ENCODE measurements at places on chromosomes 6 and 20. TPM values are rescaled to one million over a fixed set of nuclear protein-coding genes. Genes with fewer than 3 reads are reported as not detected.

DNA sequence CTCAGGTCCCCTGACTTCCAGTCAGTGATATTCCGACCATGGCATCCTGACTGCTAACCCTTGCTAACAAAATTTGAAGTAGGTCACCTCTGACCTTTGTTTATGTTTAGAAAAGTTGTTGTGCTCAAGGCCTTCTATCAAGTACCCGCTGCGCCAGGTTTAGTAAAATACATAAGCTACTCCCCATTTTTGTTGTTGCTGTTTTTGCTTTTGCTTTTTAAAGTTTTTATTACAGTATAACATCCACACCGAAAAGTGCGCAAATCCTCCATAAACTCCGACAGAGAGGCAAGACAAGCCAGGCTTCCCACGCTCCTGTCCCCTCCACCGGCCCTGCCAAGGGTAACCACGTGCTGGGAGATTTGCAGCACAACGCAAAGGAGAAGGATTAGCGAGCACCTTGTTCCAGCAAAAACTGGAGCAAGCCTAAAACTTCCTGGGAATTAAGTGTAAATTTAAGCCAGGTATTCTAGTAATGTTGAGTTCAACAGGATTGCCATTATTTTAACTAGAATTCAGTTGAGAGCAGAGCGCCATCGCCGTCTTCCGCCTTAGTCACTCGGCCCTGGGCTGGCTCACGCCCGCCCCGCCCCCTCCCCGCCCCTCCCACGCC is 17.8 kb upstream of the HMGN4 start:
- no peaks in the 10 kb centered on the region for H3K27me3 ChIP-seq
- H3K4me1 ChIP-seq, result no peaks in the 10 kb centered on the region
- H3K27ac ChIP-seq, result peak overlapping the region; percentile 82
- DNase-seq, result no peak
- no peaks in the 10 kb centered on the region for H3K36me3 ChIP-seq

DNA sequence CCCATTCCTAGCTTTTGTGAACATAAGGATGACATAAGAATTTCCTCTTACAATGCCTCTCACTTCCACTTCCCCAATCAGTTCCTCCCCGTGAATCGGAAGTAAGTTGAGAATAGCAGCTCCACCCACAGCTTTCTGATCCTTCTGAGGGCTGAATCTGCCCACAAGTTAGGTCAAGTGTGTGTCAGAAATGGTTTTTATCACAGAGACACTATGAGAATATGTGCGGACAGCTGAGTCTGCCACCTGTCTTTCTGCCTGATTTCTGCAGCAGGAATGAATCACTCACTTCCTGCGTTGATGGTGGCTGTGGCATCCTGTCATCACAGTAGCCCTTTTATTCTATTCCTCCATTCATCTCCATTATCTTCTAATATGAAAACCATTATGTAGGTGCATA is 70.2 kb downstream of the RIN2 start:
- DNase-seq, result no peak
- H3K4me3 ChIP-seq, result no peak overlapping the region
- H3K27ac ChIP-seq, result no peak overlapping the region
- no peaks in the 10 kb centered on the region for H3K27me3 ChIP-seq
- H3K4me1 ChIP-seq, result no peaks in the 10 kb centered on the region

GRCh38 chr6:105929626-105930025 is 156.5 kb upstream of the PRDM1 start:
- no peaks in the 10 kb centered on the region for H3K36me3 ChIP-seq
- no peak for DNase-seq
- H3K27ac ChIP-seq, result no peak overlapping the region

GRCh38 chr6:75337835-75338580 is 53.4 kb upstream of the TMEM30A start:
- no peaks in the 10 kb centered on the region for H3K27me3 ChIP-seq
- no peak overlapping the region for H3K27ac ChIP-seq
- no peak for DNase-seq
- no peaks in the 10 kb centered on the region for H3K4me1 ChIP-seq
- H3K36me3 ChIP-seq, result no peaks in the 10 kb centered on the region

- H3K4me1 ChIP-seq, result peaks cover 2% of the 10 kb centered on the region
- peak overlapping the region; percentile 77 for H3K4me3 ChIP-seq
- peaks cover 37% of the 10 kb centered on the region for H3K36me3 ChIP-seq
- no peak overlapping the region for H3K27ac ChIP-seq
- H3K27me3 ChIP-seq, result no peaks in the 10 kb centered on the region
- no peak for DNase-seq
These were observed 1.1 kb downstream of the CTSA start for GRCh38 chr20:45892049-45892825.

DNA sequence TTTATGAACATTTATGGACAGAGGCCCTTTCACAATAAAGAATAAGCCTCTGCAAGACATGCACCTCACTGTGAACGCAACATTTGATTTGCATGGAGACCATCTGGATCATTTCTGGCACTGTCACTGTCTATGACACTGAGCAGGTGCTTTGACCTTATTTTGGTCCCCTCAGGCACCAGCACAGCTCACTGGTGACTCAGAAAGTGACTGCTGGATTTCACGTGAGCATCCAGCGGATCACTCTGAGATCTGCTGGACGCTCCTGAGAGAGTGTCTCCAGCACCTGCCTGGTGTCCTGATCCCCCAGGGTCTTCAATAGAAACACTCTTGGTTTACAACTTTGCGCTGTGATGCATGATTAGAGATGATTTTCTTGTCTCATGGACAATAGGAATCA is 375.7 kb downstream of the TENT5A start:
- H3K4me3 ChIP-seq, result no peak overlapping the region
- no peak overlapping the region for H3K27ac ChIP-seq
- H3K36me3 ChIP-seq, result no peaks in the 10 kb centered on the region
- no peak for DNase-seq
- H3K27me3 ChIP-seq, result no peaks in the 10 kb centered on the region

SLC2A10 gene
- 79.7 TPM for total RNA-seq

MSH5 gene
- 5.9 TPM for total RNA-seq

EYA4 gene
- not detected for total RNA-seq

DNA sequence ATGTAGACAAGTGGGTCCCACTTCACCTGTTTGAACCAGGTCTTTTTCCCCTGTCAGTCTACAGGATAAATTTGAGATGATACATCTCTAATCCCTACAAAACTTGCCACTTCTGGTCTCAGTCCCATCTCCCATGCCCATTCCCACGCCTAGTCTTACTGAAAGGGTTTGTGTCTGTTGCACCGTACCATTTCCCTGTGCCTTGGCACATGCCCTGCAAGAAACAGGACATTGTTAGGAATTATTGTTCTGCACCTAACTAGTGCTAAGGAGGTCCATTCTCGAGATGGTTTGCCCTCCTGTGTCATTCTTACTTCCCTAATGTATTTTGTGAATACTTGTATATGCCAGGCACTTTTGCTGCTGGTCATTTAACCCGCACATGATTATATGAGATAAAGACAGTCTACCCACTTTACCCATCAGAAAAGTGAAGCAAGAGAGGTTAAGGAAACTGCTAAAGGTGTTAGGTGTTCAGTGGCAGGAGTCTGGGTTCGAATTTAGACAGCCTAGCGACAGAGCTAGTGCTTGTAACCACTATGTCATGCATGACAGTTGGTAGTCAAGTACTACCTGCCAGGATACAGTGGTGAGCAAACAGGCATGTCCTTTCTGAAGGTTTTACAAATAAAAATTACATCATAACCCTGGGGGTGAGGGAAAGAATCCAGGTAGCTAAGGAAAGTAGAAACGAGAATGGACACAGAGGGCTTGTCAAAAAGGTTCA is 12.7 kb downstream of the FAM217A start:
- H3K4me3 ChIP-seq, result no peak overlapping the region
- DNase-seq, result no peak

DNA sequence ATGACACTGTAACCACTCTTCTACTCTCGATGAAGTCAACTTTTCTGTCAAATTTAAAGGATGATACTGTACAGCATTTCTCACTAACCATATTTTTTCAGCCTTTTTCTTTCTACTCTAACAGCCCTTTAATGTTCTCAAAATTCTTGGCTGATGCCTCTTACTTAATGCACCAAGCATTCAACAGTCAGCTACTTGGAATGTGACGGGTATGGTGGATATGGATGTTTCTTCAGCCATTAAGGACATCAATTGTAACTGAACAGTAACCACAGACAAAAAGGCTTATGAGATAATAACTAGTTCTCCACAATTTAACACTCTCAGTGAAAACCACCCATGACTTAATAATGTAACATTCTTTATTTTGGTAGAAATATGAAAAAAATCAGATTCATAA is 467.2 kb upstream of the ZNF337 start:
- no peak for DNase-seq
- no peak overlapping the region for H3K27ac ChIP-seq
- H3K27me3 ChIP-seq, result no peaks in the 10 kb centered on the region
- no peaks in the 10 kb centered on the region for H3K36me3 ChIP-seq
- no peaks in the 10 kb centered on the region for H3K4me1 ChIP-seq
- H3K4me3 ChIP-seq, result no peak overlapping the region

SLC22A7 gene
- 495 TPM for total RNA-seq

DNA sequence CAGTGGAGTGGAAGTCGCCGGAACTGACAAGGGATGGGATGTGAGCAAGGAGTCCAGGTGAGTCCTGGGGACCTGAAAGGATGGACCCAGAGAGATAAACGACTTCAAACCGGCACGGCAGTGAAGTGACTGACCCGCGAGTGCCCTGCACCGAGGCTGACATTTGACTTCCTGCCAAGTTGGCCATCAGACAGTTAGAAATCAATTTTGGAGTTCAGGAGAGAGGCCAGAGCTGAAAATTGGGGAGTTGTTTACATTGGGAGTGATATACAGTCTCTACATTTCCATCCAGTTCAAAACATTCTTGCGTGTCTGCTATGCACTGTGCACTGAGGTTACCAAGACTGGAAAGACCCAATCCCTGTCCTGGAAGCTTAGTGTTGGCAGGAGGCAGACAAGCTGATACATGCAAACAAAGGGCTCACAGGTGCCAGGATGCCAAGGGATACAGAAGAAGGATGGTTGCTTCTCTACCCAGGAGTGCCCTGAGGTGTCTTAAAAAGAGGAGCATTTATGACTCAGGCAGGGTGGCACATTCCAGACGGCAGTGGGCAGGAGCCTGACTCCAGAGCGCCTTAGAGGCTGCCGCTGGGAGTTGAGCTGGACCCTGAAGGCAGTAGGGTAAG is 186.6 kb downstream of the MTHFD1L start:
- DNase-seq, result no peak
- H3K36me3 ChIP-seq, result no peaks in the 10 kb centered on the region
- H3K27ac ChIP-seq, result peak overlapping the region; percentile 26
- no peaks in the 10 kb centered on the region for H3K4me1 ChIP-seq
- H3K27me3 ChIP-seq, result no peaks in the 10 kb centered on the region
- no peak overlapping the region for H3K4me3 ChIP-seq

PRELID3B gene
- 38.1 TPM for total RNA-seq

DNA sequence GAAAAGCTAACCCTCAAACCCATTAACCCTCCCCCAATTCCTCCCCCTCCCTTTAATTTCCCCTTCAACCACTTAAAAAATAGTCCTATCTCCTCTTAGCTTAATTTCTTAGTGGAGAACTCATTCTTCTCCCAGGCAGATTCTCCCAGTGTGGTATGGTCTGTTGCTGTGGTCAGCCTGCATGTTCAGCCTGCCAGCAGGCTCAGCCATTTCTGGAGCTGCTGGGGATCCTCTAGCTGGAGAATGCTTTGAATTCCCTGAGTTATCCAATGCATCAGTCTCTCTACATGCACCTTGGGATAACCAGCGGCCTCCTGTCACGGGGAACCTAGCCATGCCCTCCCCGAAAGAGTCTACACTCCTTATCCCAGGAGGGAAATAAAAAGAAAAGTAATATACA is 375.4 kb upstream of the RSPO3 start:
- no peaks in the 10 kb centered on the region for H3K36me3 ChIP-seq
- no peaks in the 10 kb centered on the region for H3K27me3 ChIP-seq
- no peak overlapping the region for H3K27ac ChIP-seq

- peak overlapping the region; percentile 63 for H3K27ac ChIP-seq
- no peak overlapping the region for H3K4me3 ChIP-seq
- H3K36me3 ChIP-seq, result no peaks in the 10 kb centered on the region
These were observed 6.0 kb upstream of the SLC2A10 start for GRCh38 chr20:46703435-46703834.

DNA sequence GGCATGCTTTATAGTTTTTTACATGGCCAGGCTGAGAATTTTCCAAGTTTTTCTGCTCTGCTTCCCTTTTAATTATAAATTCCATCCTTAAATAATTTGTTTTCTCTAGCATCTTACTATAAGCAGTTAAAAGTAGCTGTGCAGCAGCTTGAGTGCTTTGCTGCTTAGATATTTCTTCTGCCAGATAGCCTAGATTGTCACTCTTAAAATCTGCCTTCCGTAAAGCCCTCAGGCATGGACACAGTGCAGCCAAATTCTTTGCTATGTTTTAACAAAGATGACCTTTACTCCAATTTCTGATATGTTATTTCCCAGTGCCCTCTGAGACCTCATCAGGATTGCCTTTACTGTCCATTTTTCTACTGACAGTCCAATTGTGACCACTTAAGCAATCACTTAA is 92.6 kb upstream of the SGK1 start:
- no peaks in the 10 kb centered on the region for H3K36me3 ChIP-seq
- no peak for DNase-seq
- no peaks in the 10 kb centered on the region for H3K27me3 ChIP-seq
- no peak overlapping the region for H3K27ac ChIP-seq
- H3K4me3 ChIP-seq, result no peak overlapping the region
- H3K4me1 ChIP-seq, result no peaks in the 10 kb centered on the region

DNA sequence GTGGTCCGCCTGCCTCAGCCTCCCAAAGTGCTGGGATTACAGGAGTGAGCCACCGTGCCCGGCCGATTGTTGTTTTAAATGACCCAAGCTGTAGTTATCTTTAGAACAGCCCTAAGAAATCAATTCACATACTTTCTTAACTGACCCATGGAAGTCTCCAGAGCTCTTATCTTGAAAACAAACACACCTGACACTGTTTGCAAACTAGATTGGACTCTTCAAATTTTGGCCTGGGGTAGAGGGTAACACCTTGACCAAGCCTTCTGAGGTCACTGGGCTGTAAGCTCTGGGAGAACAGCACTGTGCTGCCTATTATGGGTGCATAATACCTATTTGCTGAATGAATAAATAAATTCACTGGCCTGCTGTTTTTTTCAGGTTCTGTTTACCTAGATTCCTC is 190.6 kb downstream of the AIG1 start:
- H3K27ac ChIP-seq, result no peak overlapping the region
- H3K36me3 ChIP-seq, result no peaks in the 10 kb centered on the region
- H3K4me3 ChIP-seq, result no peak overlapping the region
- no peaks in the 10 kb centered on the region for H3K4me1 ChIP-seq

- no peaks in the 10 kb centered on the region for H3K27me3 ChIP-seq
- DNase-seq, result no peak
- H3K27ac ChIP-seq, result no peak overlapping the region
- no peaks in the 10 kb centered on the region for H3K36me3 ChIP-seq
- H3K4me1 ChIP-seq, result no peaks in the 10 kb centered on the region
These were observed 568.2 kb downstream of the BCKDHB start for GRCh38 chr6:80674669-80675068.

GRCh38 chr6:26224940-26225847 is 138.0 kb downstream of the HFE start:
- H3K4me3 ChIP-seq, result no peak overlapping the region
- peak; percentile 62 for DNase-seq
- H3K27me3 ChIP-seq, result no peaks in the 10 kb centered on the region
- no peaks in the 10 kb centered on the region for H3K36me3 ChIP-seq
- H3K27ac ChIP-seq, result no peak overlapping the region

GNRH2 gene
- total RNA-seq, result 0.25 TPM

GRCh38 chr20:35129647-35130069 is 17.5 kb downstream of the EDEM2 start:
- peaks cover 9% of the 10 kb centered on the region for H3K36me3 ChIP-seq
- no peaks in the 10 kb centered on the region for H3K27me3 ChIP-seq
- no peak overlapping the region for H3K27ac ChIP-seq
- H3K4me3 ChIP-seq, result no peak overlapping the region
- H3K4me1 ChIP-seq, result no peaks in the 10 kb centered on the region

GRCh38 chr20:17946040-17946439 is 22.6 kb downstream of the SNX5 start:
- no peak for DNase-seq
- H3K4me3 ChIP-seq, result no peak overlapping the region
- H3K4me1 ChIP-seq, result no peaks in the 10 kb centered on the region
